ENCODE measurements at places on chromosomes 6 and 20.

GRCh38 chr6:35124356-35124755 lies 16.8 kb downstream of the TCP11 start:
- no peak for DNase-seq

- DNase-seq, result no peak
Observed at GRCh38 chr6:35267446-35267845, 7.9 kb downstream of the ZNF76 start.

DNA sequence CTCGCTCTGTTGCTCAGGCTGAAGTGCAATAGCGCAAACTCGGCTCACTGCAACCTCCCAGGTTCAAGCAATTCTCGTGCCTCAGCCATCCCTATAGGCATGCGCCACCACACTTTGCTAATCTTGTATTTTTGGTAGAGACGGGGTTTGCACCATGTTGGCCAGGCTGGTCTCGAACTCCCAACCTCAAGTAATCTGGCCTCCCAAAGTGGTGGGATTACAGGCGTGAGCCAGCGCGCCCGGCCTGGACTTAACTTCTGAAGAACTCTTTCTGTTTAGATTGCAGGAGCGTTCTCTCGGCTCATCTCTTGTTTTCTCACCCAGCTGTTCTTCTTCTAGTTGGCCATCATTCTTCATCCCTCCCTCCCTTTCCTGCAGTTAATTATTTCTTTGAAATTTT lies 30.3 kb downstream of the GTF2H5 start:
- no peak for DNase-seq

GRCh38 chr20:55684578-55684977 lies 320.7 kb downstream of the CBLN4 start:
- no peak for DNase-seq

DNA sequence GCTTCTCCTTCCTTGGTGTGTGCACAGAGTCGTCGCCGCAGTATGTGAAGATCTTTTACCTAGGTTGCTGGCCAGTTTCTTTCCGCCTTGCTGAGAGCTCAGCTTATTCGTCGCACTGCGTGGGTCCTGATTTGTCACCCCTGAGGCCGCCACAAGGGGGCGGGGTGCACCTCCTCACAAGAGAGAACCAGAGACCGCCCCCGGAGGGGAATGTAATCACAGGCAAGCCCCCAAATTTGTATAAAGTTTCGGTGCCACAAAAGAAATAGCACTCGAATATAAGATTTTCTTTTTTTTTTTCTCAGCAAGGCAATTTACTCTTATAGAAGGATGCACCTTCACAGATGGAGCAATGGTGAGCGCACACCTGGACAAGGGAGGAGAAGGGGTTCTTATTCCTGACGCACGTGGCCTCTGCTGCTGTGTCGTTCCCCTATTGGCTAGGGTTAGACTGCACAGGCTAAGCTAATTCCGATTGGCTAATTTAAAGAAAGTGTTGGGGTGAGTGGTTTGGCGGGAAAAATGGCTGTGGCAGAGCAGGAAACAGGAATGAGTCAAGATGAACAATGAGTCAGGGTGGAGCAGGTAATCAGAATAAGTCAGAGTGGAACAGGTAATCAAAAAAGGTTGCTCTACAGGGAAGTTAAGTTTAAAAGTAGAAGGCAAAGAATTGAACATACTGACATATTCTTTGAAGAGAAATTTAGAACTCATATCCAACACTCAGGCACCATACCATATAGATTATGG lies 19.5 kb downstream of the NCOA3 start:
- no peak for DNase-seq

GRCh38 chr20:33262658-33263065 lies 20.4 kb upstream of the BPIFB1 start:
- DNase-seq, result no peak

DNA sequence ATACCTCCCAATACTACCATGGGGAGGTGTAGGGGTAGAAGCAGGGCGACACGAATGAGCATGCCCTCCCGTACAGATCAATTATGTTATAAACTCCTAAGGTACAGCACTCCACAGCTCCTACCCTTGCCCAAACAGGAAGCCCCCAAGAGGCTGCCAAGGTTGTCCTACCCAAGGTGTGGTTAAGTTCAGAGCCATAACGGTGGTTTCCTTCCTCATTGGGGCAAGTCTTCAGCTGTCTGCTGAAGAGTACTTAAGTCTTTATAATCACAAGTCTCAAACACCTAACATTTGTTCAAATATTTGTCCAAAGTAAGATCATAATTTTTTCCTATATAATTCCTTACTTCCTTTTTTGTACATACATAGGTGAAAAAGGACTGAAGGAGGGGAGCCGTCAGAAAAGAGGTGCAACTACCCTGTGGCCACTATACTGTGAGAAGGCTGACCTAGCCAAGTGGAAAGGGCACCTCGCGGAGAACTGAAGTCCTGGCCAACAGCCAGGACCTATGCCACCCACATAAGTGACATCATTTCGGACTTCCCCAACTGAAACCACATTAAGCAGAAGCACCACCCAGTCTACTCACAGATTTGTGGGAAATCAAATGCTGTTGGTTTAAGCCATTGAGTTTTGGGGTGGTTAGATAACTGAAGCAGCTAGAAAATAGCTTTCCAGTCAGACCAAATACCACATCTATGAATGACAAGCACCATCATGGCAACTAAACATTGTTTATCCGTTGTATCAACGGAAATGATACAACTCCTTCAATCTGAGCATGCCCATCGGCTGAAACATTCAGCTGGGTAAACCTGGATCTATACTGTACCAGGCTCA lies 2.9 kb upstream of the RAB22A start:
- DNase-seq, result peak; percentile 57

DNA sequence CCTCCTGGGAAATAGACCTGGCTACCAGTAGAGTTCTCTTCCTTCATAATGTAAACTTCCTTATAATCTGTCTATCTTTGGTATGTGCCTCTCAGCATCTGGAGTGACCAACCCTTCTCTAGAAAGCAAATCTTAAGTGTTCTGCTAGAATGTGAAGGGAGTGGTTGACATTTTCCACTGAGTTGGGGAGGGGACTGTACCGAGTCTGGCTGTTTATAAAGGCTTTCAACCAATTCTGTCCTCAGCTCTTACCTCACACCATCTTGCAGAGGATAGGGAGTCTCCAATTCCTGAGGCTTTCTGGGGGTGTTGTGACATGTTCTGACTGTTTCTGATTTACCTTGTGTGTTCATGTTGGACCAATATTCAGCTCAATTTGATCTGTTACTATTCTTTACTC lies 39.6 kb downstream of the FAM217A start:
- DNase-seq, result no peak

- no peak for DNase-seq
Observed at GRCh38 chr20:41861772-41862422, 243.7 kb upstream of the CHD6 start.
